Amniotic epithelial cell (primary cell): ENCODE measurements at places on chromosomes 7 and 10.

- peak; percentile 90 for DNase-seq
Measured at GRCh38 chr7:134741907-134742635, 37.4 kb upstream of the CALD1 start.

DNA sequence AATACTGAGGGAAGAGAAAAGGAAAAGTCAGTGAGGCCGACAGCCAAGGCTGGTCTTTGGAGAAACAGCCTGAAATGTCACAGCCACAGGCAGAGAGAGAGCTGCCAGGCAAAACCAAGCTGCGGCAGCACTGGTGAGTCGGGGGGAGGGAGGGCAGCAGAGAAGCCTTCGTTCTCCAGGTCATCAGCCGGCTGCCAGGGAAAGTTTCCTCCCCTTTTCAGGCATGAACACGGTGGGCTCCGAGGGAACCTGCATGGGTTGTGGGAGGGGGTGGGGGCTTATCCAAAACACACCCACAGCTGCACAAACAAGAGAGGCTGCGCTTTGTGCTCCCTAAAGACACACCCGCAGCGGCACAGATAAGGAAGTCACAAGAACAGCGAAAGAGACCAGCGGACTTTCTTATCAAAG is 62.3 kb upstream of the NKX6-2 start:
- DNase-seq: no peak

- no peak for DNase-seq
Measured at GRCh38 chr10:77587416-77587790, 50.2 kb downstream of the KCNMA1 start.

- peak; percentile 89 for DNase-seq
Measured at GRCh38 chr7:43647339-43647672, 64.4 kb downstream of the STK17A start.

DNA sequence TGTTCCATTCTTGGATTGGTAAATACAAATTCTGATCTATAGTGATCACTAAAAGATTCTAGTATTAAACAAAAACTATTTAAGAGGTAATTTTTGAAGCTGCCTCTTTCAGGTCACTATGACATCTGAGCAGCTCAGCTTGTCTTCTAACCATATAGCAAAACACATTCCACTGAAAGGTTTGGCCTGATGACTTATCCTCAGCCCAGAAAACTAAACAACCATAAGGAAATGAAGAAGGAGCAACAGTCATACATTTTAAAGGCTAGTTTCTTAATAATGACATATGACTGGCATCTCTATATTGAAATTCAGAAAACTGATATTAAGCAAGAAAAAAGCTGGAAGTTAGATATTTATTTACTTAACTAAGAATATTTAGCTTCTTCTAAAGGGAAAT is 24.6 kb downstream of the NT5C2 start:
- DNase-seq: peak; percentile 50

DNA sequence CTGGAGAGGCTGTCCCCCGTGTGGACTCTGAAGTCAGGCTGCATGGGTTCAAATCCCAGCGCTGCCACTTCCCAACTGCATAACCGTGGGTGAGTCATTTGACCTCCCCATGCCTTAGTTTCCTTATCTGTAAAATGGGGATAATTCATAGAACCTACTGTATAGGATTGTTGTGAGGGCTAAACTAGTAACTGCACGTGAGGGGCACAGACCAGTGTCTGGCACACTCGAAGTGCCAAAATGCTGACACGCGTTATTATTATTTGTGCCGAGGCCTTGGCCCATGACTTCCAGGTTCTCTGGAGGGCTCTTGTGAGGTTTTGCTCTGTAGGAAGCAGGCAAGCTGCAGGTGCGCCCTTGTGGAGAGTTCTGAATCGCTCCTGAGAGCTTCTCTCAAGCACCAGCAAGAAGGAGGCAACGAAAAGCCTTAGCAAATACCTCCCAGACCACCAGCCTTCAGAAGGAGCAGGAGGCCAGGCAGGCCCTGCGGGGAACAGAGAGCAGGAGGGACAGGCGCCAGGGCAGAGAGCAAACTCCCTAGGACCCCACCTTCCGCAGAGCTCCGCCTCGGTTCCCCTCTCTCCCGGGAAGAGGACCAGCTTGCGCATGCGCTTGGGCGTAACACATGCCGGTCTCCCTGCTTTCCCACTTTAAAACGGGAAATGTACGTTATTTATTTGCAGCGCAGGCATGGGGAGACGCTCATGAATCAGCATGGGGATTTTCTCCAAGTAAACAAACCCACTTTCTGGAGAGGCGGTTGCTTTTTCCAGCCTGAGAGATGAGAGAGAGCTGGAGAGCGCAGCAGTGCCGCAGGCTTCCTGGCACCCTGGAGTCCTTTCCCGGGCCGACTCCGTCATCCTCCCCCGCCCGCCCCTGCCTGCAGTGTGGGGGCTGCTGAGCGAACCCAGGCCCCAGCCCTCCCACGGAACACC is 39.6 kb downstream of the SORCS3 start:
- DNase-seq: peak; percentile 47
